Stimulated activated CD4-positive, alpha-beta T cell treated with anti-CD3 and anti-CD28 coated beads, Interleukin-1b, Interleukin-23, amount 100 ng/mL, for 24 hours (primary cell): ENCODE measurements at places on chromosomes 3 and 15.

DNA sequence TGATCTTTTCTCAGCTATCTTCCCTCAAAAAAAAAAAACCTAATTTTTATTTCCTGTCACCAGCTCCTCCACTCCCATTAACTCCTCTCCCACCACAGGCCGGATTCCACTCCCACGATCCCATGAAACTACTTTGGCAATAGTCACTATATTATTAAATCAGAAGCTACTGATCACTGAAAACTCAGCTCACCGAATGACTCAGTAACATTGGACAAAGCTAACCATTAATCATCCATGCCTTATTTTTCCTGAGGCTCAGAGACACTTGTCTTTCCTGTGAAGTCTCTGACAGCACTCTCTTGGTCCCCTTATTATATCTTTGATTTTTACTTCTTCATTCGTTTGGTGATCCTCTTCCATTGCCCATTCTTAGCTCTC is 260.2 kb downstream of the CGGBP1 start:
- no peak for DNase-seq

- no peak for DNase-seq
These were observed 2.9 kb upstream of the PSTPIP1 start for GRCh38 chr15:76991741-76992645.

DNA sequence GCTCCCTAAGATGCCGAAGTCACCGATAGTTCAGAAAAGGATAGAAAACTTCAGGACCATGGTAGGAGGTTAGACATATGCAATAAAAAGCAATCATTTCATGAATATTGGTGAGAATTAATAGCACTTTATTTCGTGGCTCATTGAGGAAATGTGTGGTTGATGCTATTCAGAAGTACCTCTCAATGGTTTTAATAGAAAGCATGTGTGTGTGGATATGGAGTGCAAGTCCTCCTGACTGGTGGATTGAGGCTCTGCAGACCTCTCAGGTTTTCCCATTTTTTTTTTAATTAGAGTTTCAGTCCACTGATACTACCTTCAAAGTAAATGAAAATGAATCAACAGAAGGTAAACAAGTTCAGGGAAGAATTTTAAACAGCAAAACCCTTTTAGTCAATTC is 384.3 kb upstream of the RARB start:
- DNase-seq, result no peak

GRCh38 chr3:13566453-13566748 is 17.5 kb downstream of the FBLN2 start:
- no peak for DNase-seq

GRCh38 chr3:88589138-88589537 is 439.4 kb downstream of the C3orf38 start:
- DNase-seq, result no peak

DNA sequence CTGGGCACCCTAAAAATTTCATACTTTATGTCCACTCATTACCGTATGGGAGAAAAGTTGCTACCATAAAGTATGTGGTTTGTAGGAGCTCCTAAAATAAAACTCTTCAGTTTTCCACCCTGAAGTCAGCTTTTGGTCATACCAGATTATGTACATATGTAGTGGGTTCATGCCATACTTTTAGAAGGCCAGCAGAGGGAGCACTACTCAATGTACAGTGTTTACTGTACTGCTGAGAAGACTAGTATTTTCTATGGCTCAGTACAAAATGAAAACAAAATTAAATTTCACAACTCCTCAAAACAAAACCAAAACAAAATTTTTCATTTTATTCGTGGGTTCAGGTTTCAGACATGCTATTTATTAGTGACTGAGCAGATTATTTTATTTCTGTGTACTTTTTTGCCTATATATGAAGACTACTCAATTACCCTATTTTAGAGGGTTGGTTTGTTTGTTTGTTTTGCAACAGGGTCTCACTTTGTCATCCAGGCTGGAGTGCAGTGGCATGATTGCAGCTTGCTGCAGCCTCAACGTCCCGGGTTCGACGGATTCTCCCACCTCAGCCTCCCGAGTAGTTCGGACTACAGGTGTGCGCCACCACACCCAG is 24.3 kb downstream of the NXPE3 start:
- peak; percentile 34 for DNase-seq

GRCh38 chr15:69087366-69087976 is 73.0 kb upstream of the GLCE start:
- no peak for DNase-seq

DNA sequence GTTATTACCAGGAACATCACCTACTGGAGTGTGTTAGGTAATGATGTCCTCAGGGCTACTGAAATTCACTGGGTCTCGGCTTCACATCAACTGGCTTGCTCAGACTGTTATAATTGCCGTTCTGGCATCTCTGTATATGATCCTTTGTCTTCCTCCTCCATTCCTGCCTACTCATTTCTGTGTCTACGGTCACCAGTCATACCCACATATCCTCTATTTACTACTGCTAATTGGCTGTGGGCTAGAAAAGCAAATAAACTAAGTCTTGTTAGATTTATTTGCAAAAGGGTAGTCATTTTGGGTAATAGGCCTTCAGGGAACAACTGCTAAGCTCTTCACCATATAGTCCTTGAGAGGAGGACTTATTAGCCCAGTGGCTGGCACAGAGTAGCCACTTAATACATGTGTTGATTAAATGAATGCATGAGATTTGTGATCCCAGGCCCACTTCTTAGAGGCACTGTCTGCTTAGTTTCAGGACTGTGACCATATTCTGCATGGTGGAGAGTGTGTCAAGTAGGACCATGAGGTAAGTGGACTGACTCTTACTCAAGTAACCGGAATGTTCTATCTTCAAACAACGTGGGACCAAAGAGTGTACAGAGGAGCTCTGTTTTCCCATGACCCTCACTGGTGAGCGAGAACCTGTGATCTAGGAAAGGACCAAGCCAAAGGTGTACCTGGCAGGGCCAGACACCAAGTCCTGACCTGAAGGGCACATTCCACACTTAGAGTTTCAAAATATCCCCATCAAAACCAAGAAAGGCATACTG is 13.2 kb downstream of the ZDHHC3 start:
- no peak for DNase-seq

GRCh38 chr3:48826451-48826850 is 21.2 kb downstream of the PRKAR2A start:
- no peak for DNase-seq

GRCh38 chr3:108133048-108133369 is 42.2 kb upstream of the CD47 start:
- DNase-seq, result no peak
